Stimulated activated CD4-positive, alpha-beta T cell treated with anti-CD3 and anti-CD28 coated beads, Interleukin-4, amount 100 ng/mL, for 1 hour (primary cell): ENCODE measurements at places on chromosomes 2 and 18.

GRCh38 chr18:55152801-55153200, 193.5 kb upstream of the CCDC68 start:
- DNase-seq = no peak

- no peak for DNase-seq
These were observed 280.9 kb downstream of the ZNF385B start for GRCh38 chr2:179580378-179581146.

GRCh38 chr2:195477248-195477995, 179.6 kb upstream of the SLC39A10 start:
- DNase-seq = no peak

DNA sequence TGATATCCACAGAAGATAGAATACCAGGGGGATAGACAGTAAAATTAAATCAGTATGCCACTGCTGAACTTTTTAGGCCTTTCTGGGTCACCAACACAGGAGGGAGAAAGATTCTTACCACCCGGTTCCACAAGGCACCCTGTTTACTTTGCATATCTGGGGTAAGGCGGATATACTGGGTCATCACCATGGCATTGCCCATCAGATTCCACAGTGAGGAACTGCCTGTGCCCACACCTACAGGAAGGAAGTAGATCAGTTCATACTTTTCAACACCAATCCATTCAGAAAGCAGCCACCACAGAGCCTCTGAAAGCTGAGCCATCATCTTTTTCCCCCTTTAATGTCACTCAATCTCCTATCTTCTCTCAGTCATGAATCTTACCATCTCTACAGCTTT, 2.0 kb downstream of the LMAN2L start:
- DNase-seq = no peak

DNA sequence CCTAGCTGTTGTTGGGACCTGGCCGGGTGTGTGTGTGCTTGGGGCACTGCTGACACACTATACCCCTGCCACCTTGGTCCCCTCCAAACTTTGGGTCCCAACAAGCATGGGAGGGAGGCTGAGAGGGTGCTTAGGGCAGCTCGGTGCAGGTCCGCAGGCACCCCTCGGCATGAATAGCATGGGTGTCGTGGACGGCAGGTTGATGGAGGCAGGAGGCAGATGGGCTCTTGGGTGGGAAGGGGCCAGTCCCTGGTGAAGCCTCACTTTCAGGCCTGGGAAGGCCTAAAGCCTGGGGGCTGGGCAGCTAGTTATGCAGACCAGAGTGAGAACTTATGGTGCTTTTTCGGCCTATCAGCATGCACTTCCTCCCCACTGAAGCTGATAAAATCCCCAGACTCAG, 164.2 kb downstream of the CDH19 start:
- DNase-seq = no peak

- DNase-seq = no peak
These were observed 36.0 kb upstream of the SCN1A start for GRCh38 chr2:166163775-166164174.

DNA sequence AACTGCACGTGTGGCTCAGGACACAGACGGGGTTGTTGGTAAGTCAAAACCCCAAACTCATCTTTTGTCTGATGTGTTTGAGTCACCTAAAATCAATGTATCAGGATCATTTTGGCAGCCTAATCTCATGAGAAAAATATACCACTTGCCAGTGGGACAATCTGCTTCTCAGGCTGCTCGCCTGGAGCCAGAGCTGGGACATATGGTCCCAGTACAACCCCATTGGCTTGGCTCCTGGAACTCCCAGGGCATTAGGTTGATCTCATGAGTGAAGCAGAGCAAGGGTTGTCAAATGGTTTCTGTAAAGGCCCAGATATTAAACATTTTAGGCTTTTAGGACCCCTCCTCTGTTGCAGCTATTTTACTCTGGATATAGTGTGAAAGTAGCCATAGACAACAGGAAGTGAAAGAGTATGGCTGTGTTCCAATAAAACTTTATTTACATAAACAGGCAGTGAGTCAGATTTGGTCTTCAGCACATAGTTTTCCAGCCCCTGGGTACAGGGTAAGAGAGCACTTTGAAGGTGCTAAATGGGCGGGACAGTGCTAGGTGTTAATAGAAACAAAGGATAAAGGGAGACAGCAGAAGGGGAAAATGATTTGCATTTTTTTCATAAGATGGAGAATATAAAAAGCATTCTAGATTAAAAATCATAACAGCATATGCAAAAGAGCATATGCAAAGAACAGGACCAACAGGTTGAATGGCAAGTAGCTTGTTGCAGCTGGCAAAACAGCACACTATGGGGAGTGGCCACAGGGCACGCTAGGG, 290.8 kb downstream of the KCNS3 start:
- DNase-seq = no peak

DNA sequence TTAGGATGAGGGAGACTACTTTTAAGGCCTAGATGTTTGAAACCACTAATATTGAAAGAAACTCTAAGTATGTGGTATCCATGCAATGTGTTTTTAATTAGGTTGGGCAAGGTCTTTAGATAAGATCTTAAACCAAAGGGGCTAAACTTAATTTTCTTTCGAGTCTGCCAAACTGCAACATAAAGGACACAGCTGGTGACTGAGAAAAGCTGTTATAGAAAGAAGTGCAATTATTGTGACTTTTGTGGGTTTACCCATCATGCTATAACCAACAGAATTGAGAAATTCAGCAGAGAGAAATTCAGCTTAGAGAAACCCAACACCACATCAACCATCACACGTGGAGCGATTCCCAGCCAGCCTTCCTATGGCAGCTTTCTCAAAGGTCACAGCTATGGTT, 119.5 kb upstream of the LMAN1 start:
- DNase-seq = no peak

GRCh38 chr2:221001381-221001801, 570.7 kb downstream of the EPHA4 start:
- no peak for DNase-seq

DNA sequence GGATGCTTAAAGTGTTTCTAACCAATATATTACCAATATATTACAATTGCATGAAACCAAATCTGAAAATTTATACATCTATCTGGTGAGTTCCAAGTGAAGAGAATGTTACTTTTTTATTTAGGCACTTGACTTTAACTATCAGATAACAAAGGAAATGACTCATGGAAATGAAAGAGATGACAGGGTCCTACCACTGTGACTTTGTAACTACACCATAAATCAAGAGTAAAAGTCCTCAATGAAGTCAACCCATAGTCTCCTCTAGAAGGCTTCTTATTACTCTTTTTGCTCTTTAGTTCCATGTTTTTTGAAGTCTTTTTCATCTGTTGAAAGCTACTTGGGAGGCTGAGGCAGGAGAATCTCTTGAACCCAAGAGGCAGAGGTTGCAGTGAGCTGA, 545.0 kb upstream of the PIK3C3 start:
- no peak for DNase-seq

GRCh38 chr18:33593261-33593660, 15.2 kb downstream of the ASXL3 start:
- DNase-seq = no peak

- DNase-seq = no peak
These were observed 63.3 kb upstream of the ASAP2 start for GRCh38 chr2:9143264-9143815.

DNA sequence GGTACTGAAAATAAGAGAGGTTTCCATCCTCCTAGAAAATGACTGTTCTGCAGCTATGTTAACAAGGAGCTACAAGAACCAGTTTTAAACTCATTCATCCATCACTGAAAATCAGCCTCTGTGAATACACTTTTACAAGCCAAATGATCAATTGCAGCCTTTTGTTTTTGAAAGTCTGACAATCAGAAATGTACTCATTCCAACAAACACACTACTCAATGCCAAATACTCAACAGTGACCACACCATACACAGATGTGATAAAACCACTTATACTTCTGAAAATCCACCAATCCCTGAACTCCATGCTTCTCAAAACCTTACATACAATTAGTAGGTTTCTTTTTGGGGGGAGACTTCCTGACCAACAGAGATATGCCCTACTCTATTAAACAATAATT, 663.9 kb upstream of the CHAC2 start:
- no peak for DNase-seq

DNA sequence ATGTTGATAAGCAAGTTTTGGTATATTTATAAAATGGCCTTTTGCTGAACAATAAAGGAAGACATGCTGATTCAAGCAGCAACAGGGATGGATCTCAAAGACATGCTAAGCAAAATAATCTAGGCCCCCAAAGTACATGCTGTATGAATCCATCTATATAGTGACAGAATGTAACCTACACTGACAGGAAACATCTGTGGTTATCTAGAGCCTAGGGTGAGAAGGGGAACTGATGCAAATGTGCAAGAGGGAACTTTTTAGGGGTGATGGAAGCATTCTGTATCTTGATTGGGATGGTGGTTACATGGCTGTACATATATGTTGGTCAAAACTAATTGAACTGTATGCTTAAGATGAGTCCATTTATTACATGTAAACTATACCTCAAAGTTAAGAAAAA, 24.2 kb downstream of the CNRIP1 start:
- DNase-seq = no peak

- DNase-seq = no peak
These were observed 6.4 kb upstream of the XDH start for GRCh38 chr2:31420936-31421335.

- no peak for DNase-seq
These were observed 138.7 kb downstream of the SPP2 start for GRCh38 chr2:234189230-234189629.

DNA sequence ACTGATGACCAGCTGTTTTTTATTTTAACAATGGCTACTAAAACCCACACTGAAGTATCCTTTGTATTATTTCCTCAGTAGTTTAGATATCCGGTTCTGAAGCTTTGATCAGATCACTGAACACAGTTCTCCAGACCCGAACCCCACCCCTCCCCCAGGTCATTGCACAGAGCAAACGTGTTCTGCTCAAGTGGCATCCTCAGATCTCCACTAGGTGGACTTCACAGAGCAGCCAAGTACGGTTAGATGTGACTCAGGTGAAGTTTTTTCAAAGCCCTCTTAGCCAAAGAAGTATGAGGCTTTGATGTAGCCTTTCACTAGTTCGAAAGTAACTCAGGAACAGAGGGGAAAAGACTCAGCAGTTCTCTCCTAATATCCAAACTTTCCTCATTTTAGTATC, 142.7 kb upstream of the NRP2 start:
- DNase-seq = no peak

GRCh38 chr2:11457935-11458334, 8.0 kb downstream of the E2F6 start:
- DNase-seq = no peak

DNA sequence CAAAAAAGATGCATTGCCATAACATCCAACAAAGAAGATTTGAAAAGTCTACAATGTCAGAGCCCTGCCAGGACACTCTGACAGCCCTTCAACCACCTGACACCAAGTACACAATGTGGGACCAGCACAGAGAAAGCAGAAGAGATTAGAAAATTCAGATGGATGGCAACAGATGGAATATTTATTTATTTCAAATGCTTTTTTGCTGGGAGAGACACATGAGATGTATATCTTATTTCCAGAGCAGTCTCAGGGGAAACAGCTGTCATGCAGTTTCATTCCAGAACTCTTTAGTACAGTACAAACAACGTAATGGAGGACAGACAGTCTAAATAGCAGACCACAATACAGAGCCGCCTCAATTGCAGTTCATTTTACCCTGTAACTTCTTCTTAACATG, 110.1 kb downstream of the MAIP1 start:
- no peak for DNase-seq

DNA sequence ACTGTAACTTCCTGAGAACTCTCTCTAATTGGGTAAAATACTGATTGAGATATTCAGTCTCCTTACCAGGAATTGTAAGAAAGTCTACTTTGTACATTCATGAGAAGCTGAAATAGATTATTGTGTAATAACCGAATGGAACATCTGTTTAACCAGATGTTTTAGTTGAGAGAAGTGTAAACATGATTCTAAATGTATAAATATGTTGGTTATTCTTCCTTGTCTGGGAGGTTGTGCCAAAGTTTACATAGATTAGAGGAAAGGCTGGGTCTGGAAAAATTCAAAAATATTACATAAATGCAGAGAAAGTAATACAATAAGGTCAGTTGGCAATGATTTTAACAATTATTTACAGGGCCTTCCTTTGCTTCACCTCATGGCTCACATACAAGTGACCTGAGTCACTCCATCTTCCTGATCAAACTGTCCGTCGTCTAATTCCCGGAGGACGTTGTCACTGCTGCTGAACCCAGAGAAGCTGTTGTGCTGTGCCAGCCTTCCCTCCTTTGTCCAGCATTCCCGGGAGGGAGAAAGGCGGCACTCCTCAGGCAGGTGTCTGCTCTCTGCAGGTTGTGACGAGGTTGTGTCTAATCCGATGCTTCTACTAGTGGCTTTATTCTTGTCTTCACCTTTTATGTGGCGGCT, 55.9 kb downstream of the MOB4 start:
- no peak for DNase-seq

DNA sequence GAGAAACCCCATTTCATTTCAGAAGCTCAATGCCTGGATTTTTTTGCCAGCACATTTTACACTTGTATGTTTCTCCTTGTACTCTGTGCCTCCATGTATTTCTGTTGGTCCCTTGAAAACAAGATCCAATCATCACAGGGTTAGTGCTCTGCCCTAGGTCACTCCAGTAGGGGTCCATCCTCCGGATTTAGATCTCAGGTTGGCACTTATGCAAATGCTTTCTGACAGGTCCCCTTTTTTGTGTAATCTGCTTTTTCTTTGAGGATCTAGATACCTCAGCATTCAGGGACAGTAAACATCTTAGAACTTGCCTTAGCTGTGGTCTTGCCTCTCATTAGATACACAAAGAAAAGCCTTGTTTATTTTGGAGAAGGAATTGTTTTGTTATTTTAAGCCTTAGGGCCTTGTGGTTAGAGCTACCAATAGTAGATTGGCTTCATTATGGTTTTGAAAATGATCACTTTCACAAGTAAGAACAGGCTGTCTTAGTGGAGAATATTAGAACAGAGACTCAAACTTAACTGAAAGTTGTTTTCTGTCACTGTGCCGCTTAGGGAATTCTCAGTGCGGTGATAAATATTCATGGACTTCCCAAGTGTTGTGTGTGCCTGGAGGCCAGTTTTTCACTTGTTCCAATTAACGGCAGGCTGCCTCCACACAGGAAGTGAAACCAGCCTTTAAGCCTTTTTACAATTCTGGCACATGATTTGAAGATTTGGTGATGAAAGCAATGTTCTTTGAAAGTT, 7.8 kb downstream of the MERTK start:
- no peak for DNase-seq
